ENCODE measurements at places on chromosomes 1 and 21. TPM values are rescaled to one million over a fixed set of nuclear protein-coding genes. Genes with fewer than 3 reads are reported as not detected.

DNA sequence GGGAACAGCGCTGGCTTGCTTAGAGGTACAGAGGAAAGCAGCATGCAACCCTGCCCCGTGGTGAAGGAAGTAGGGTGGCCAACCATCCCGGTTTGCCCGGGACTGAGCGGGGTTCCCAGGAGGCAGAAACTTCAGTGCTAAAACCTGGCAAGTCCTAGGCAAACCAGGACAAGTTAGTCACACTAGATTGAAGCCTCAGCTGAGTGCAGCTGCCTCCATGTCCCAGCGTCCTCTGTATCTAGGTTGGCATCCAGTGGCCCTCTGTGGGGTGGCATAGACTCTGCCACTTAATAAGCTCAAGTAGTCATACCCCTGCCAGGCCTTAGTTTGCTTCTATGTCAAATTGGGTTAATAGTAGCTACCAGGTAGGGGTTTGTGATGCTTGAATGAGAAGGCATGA lies 67.1 kb downstream of the ATP2B4 start:
- peak overlapping the region; percentile 95 for H3K27ac ChIP-seq
- no peaks in the 10 kb centered on the region for H3K27me3 ChIP-seq
- H3K4me1 ChIP-seq, result peaks cover 52% of the 10 kb centered on the region
- no peak for DNase-seq
- H3K36me3 ChIP-seq, result peaks cover 6% of the 10 kb centered on the region

- no peak overlapping the region for H3K4me3 ChIP-seq
- H3K4me1 ChIP-seq, result peaks cover 7% of the 10 kb centered on the region
- peaks cover 5% of the 10 kb centered on the region for H3K27me3 ChIP-seq
- peaks cover 2% of the 10 kb centered on the region for H3K36me3 ChIP-seq
Observed at GRCh38 chr1:229563241-229563640, 4.7 kb upstream of the ABCB10 start.

DNA sequence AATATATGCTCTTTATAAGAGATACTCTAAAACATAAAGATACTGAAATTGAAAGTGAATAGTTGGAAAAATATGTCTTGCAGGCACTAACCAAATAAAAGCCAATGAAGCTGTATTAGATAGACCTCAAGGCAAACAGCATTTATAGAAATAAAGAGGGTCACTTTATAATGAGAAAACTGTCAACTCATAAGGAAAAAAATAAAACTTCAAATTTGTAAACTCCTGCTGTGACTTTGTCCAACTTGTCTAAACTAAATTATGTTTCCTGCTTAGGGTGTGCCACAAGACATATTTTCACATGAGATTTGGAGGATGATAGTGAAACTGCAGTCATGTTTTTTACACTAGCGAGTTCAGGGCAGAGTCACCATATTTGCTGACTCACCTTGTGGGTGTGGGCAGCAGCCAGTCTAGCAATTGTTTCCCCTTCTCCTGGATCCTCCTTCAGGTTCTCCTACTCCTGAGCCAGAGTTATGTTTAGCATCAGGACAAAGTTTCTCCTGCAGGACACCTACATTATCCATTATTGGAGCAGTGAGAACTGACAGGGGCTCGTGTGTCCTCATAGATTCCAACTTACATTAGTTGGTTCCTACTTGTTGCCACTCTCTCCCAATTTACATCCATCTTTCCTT lies 43.8 kb downstream of the CD53 start:
- no peaks in the 10 kb centered on the region for H3K36me3 ChIP-seq
- H3K27me3 ChIP-seq, result no peaks in the 10 kb centered on the region
- peaks cover 8% of the 10 kb centered on the region for H3K4me1 ChIP-seq

DNA sequence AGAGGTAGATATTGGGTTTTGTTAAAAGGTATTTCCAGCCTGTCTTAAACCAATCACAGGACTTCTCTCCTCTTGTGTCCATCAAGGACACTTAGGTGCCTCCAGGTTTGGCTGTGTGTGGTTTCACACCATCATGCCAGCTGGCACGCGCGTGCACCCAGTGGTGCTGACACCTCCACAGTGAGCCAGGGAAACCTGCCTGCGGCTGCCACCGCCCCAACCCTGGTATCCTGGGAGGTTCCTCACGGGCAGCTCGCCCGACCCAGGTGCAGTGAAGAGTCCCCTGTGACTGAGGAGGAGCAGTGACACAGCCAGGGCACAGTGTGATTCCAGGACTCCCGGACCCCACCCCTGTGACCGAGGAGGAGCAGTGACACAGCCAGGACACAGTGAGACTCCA lies 13.2 kb upstream of the COL6A2 start:
- H3K27me3 ChIP-seq, result no peaks in the 10 kb centered on the region
- no peak overlapping the region for H3K4me3 ChIP-seq
- no peaks in the 10 kb centered on the region for H3K4me1 ChIP-seq
- H3K36me3 ChIP-seq, result peaks cover 4% of the 10 kb centered on the region

TNFRSF8 gene
- total RNA-seq, result 0.34 TPM

DNA sequence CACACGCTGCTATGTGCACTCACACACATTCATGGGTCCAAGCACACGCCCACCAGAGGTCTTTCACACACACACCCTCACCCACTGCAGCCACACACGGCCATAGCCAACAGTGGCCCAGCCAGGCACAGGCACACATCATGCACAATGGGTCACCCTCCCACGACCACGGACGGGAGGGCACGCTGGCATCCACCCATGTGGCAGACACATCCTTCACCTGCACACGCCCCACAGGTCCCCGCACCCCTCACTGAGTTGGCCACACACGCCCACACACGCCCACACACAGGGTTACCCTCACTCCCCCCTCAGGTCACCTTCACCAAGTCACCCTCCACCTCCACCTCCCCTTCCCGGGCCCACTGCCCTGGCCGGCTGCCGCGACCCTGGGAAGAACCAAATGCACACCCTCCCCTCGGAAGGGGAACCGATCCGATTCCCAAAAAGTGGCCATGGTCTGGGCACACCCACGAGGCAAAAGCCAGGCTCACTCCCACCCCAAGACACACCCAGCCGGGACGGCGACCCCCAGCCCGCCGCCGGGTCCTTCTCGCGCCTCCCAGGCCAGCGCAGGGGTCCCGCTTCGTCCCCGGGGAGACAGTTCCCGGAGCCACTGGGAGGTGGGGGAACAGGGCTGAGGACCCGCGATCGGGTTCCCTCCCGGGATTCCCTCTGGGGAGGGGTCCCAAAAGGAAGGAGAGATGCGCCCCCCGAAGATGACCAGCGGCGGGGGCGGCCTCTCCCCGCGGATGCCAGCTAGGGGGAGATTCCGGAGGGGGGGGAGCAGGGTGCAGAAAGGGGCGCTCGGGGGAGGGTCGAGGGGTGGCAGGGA lies 860 bp downstream of the SDC3 start:
- no peak overlapping the region for H3K27ac ChIP-seq
- H3K27me3 ChIP-seq, result peaks cover 57% of the 10 kb centered on the region
- peaks cover 16% of the 10 kb centered on the region for H3K4me1 ChIP-seq

- no peak overlapping the region for H3K27ac ChIP-seq
- no peaks in the 10 kb centered on the region for H3K4me1 ChIP-seq
- DNase-seq, result no peak
- no peaks in the 10 kb centered on the region for H3K36me3 ChIP-seq
- H3K4me3 ChIP-seq, result no peak overlapping the region
- H3K27me3 ChIP-seq, result no peaks in the 10 kb centered on the region
Observed at GRCh38 chr1:55898181-55898580, 681.2 kb downstream of the PLPP3 start.

DNA sequence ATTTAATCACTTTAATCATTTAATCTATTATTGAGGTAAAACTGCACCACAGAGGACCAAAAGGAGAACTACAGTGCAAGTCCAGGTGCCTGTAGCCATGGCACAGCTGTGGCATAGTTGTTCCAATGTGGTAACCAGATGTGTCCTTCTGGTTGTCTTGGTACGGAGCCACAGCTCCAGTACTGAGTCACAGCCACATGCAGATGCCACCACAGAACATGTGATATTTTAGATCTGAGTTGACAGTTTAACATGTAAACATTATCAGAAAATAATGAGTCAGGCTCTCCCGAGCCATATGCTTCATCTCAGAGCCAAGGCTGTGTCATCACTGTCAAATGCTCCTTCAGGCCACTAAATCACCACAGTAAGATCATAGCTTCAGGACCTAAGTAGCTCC lies 56.4 kb upstream of the RGS7 start:
- peaks cover 9% of the 10 kb centered on the region for H3K27me3 ChIP-seq
- H3K4me1 ChIP-seq, result no peaks in the 10 kb centered on the region
- H3K4me3 ChIP-seq, result no peak overlapping the region
- peaks cover 2% of the 10 kb centered on the region for H3K36me3 ChIP-seq
- DNase-seq, result no peak

GRCh38 chr1:226176870-226177269 lies 9.7 kb downstream of the ACBD3 start:
- DNase-seq, result no peak
- no peaks in the 10 kb centered on the region for H3K27me3 ChIP-seq
- no peak overlapping the region for H3K4me3 ChIP-seq
- H3K4me1 ChIP-seq, result peaks cover 29% of the 10 kb centered on the region
- H3K27ac ChIP-seq, result no peak overlapping the region

DNA sequence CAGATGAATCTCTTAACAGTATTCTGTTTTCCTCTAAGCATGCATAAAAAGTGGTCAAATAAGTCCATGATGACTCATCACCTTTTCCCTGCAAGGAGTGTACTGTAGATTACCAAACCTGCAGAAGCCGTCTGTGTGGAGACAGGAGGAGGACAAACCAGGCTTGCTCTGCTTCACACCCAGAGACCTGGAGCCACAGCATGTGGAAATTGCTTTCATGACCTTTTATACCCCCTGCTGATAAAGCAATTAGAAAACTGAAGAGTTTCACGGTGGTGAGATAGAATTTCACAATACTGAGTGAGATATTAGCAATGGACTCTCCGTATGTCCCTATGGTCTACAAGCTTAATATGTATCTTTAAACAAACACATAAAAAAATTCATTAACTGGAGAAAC lies 9.4 kb downstream of the CORT start:
- H3K36me3 ChIP-seq, result no peaks in the 10 kb centered on the region
- H3K4me1 ChIP-seq, result no peaks in the 10 kb centered on the region
- no peaks in the 10 kb centered on the region for H3K27me3 ChIP-seq
- H3K27ac ChIP-seq, result no peak overlapping the region
- H3K4me3 ChIP-seq, result no peak overlapping the region

CYP2J2 gene
- total RNA-seq, result 0.67 TPM

CCDC185 gene
- total RNA-seq, result not detected

- no peaks in the 10 kb centered on the region for H3K27me3 ChIP-seq
- no peaks in the 10 kb centered on the region for H3K36me3 ChIP-seq
- DNase-seq, result no peak
- no peak overlapping the region for H3K4me3 ChIP-seq
Observed at GRCh38 chr1:45928486-45929205, 125.2 kb downstream of the MAST2 start.

DNA sequence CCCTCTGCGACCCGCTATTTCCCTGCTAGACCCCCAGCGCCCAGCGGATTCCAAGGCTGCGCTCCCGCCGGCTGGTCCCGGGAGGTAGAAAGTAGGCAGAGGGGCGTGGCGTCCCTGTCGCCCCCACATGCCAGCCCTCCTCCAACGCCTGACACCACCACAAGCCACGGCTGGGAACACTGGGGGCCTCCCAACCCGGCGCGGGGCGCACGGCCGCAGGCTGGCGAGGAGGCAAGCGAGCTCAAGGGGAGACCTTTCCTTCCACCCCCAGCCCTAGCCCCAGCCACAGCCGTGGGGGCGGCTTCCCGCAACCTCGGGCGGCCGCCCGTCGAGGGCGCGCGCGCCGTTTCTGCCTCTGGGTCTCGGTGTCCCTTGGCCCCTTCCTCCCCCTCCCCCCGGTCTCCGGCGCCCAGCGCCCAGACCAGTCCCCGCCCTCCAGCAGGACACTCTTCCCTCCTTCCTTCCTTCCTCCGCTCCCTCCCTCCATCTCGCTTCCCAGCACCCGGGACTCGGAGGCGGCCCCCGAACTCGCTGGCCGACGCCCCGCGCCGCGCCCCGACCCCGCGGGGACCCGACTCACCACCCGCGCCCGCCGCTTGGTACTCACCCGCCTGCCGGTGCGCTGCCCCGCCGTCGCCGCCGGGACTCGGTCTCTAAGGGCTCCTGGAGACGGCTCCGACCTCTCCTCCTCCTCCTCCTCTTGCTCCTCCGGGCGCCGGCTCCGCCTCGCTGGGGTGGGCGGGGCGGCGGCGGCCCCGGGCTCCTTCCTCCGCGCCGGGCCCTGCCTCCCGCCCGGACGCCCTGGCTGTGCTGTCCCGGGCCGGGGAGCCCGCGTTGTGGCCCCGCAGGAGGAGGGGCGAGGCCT lies at the start of gene GNG12:
Gene GNG12 (minus strand): TSS at position 731 of the 865 bp plus-strand sequence. CDS start 125,781 bp downstream, outside the sequence.
- H3K27me3 ChIP-seq, result peaks cover 58% of the 10 kb centered on the region
- no peaks in the 10 kb centered on the region for H3K36me3 ChIP-seq
- peak within 1 kb of the TSS; percentile 3 for H3K27ac ChIP-seq
- peak within 1 kb of the TSS; percentile 88 for H3K4me3 ChIP-seq
- peaks cover 9% of the 10 kb centered on the region for H3K4me1 ChIP-seq

DNA sequence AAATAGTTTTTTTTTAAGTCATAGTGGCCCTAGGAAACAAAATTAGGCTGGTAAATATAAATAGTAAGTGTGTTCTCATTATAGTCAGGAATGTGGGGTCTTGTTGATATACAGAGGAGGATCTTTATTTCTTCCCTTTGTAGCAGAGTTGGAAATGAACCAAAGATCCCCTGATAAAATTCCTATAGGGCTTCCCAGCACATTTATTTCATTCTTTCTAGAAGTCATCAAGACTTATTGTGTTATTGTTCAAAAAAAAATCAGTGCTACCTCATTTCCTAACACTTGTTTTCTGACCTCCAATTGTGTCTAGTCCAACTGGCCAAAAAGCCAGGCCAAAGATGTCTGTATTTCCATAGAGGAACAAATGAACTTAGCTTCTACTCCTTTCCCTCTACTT lies 7.6 kb upstream of the PLEKHO1 start:
- no peaks in the 10 kb centered on the region for H3K27me3 ChIP-seq
- no peak for DNase-seq
- peak overlapping the region; percentile 49 for H3K27ac ChIP-seq
- no peak overlapping the region for H3K4me3 ChIP-seq

DNA sequence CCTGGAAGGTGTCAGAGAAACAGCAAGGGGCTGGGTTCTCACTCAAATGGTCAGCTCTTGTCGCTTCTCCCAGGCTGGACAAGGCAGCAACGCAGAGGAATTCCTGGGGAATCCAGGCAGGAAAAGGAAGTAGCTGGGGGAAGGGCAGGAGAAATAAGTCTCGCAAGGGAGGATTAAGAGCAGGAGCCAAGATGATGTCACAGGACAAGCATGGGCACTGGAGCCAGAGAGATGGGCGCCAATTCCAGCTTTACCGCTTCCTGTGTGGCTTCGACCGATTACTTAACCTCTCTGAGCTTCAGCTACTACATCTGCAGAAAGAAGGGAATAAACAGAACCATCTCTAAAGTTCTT lies 70.5 kb downstream of the SSBP3 start:
- peaks cover 33% of the 10 kb centered on the region for H3K4me1 ChIP-seq
- H3K27ac ChIP-seq, result peak overlapping the region; percentile 21
- no peaks in the 10 kb centered on the region for H3K36me3 ChIP-seq
- no peak overlapping the region for H3K4me3 ChIP-seq

- no peak overlapping the region for H3K27ac ChIP-seq
- H3K4me1 ChIP-seq, result no peaks in the 10 kb centered on the region
- no peaks in the 10 kb centered on the region for H3K36me3 ChIP-seq
- DNase-seq, result no peak
- H3K27me3 ChIP-seq, result no peaks in the 10 kb centered on the region
- H3K4me3 ChIP-seq, result no peak overlapping the region
Observed at GRCh38 chr1:2474104-2474844, 1.8 kb upstream of the PLCH2 start.

OR2G3 gene
- total RNA-seq, result not detected

- H3K4me3 ChIP-seq, result no peak overlapping the region
- peaks cover 2% of the 10 kb centered on the region for H3K4me1 ChIP-seq
- no peak for DNase-seq
- H3K27ac ChIP-seq, result no peak overlapping the region
Observed at GRCh38 chr21:31879911-31880310, 7.1 kb downstream of the HUNK start.

GRCh38 chr21:42271065-42271464 lies 44.1 kb downstream of the TFF3 start:
- H3K27ac ChIP-seq, result peak overlapping the region; percentile 77
- H3K4me1 ChIP-seq, result peaks cover 26% of the 10 kb centered on the region
- peaks cover 5% of the 10 kb centered on the region for H3K36me3 ChIP-seq
- peak overlapping the region; percentile 36 for H3K4me3 ChIP-seq
- no peaks in the 10 kb centered on the region for H3K27me3 ChIP-seq
